ENCODE measurements at places on chromosomes 4 and X.
A peak's percentile ranks its signal among the peaks of the same experiment; 100 is the strongest.

GRCh38 chrX:38312436-38312835 is 14.9 kb downstream of the RPGR start:
- DNase-seq = no peak

- DNase-seq = no peak
These were observed 122.3 kb upstream of the NEIL3 start for GRCh38 chr4:177187371-177187770.

- no peak for DNase-seq
These were observed 245.2 kb upstream of the TET2 start for GRCh38 chr4:104901438-104901837.

GRCh38 chr4:139738846-139739613 is 73.4 kb downstream of the MGST2 start:
- DNase-seq = no peak

GRCh38 chr4:106614441-106614840 is 245.9 kb upstream of the GIMD1 start:
- no peak for DNase-seq

DNA sequence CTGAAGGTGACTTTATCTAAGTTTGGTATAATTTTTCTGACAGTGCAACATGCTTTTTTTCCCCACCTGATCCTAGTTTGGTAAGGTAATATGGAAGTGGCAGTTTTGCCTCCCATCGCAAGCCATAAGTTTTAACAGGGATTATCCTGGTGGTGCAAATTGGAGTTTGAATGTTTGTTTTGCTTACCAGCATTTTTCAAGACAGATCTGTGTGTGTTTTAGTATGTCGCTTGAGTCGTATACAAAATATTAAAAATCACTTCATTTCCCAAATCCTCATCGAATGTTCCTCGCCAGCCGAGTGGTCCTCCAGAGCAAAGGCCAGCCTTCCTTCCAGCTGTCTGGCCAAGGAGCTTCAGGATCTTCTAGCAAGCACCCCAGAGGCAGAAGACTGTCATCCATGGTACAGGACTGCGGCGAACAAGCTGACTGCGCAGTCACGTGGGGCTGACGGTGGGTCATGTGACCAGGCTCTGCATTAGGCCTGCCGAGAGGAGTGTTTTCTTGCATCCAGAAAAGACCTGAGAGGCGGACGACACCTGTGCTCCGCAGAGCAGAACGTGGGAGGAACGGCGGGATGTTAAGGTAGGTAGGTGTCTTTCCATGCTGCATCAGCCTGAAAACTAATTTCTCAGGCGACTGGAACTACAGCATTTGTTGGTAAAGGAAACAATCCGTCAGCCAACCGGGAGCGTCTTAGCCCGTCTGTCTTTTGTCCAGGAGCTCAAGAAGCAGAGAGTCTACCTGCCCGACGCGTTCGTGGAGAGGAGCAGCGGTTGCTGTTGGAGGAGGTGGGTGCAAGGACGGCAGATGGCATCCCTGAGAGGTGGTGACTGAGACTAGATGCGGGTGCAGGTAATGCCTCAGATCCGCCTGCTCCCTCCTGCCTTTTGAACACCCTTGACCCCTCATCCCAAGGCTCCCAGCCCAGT is at the start of gene GPRASP3:
TSS of gene GPRASP3 (plus strand) at position 507 of the 932 bp plus-strand sequence. CDS start 28,253 bp downstream, outside the sequence.
- no peak for DNase-seq

DNA sequence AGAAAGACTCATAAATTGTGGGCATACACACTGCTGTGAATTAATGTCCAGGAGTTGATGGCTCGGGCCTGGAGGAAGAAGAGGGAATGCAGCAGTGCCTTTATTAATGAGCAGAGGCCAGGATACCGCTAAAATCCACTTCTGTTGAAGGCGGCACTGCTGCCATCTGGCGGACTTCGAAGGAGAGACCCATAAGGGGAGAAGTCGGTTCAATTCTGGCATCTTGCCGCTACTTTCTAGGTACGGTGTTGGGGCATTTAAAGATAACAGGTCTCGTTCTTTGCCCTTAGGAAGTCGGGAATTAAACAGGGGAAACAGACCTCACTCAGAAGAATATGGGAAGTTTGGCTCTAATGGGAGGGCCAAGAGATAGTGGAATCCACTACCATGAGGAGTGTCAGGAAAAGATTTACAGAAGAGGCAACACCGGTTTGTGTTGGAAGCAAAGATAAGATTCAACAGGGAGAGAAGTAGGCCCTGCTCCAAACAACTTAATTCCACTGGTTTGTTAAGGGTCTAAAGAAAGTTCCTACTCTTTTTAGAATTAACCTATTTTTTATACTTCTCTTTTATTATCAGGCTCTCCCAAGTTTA is 133.6 kb upstream of the GIMD1 start:
- DNase-seq = peak; percentile 67
